ENCODE measurements at places on chromosomes 3 and 15.

DNA sequence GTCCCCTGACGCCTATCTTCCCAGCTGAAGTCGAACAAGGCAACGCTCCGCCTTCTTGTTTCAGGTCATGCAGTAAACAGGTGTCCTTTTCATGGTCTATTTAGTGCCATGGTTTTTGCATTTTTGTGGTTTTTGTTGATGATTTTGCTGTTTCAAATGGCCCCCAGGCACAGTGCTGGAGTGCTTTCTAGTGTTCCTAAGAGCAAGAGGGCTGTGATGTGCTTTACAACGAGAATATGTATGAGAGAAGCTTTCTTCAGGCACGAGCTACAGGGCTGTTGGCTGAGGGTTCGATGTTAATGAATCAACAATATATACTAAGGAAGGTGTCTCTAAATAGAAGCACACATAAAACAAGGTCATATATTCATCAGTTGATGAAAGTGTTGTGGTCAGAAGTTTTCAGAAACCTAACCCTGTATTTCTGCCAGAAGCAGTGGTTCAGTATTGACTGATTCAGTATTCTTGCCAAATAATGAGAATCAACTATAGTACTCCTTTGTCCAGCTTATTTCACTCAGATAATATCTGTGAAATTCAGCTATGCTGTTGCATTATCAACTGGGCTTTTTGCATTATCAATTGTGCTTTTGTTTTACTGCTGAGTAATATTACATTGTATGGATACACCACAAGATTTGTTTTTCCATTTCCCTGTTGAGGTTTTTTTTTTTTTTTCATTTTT is 18.5 kb downstream of the LIMD1 start:
- no peak for DNase-seq

DNA sequence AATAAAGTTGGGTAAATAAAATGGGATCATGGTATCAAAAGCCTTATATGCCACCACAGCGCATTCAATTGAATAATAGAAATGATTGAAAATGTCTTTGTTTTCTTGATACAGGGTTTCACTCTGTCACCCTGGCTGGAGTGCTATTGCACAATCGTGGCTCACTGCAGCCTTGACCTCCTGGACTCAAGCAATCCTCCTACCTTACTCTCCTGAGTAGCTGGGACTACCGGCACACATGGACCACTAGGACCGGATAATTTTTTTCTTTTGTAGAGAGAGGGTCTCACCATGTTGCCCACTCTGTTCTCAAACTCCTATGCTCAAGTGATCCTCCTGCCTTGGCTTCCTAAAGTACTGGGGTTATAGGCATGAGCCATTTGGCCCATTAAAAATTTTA is 33.8 kb upstream of the BBX start:
- DNase-seq, result no peak

GRCh38 chr3:152127058-152127457 is 141.7 kb upstream of the MBNL1 start:
- no peak for DNase-seq

DNA sequence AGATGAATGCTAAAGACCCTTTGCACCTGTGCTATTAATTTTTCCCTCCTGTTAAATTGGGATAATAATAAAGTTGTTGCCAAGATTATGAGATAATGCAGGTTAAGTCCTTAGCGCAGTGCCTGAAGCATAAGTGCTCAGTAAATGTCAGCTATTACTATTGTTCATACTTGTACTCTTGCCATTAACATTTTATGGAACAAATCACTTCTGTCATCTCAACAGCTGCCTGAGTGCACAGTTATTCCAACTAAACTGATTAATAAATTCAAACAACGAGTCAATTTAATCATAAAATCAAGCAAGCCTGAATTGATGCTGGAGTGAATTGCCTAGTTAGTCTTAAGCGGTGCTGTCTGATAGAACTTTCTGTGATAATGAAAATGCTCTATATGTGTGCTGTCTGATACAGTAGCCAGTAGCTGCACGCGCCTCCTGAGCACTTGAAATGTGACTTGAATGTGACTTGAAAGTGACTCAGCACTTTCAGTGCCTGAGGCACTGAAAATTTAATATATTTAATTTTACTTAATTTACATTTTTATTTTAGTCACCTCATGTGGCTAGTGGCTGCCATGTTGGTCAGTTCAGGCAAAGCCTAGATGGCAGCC is 198.7 kb upstream of the PFN2 start:
- DNase-seq, result no peak

GRCh38 chr3:72182206-72182605 is 397.3 kb upstream of the PROK2 start:
- no peak for DNase-seq

GRCh38 chr15:98715401-98715800 is 67.1 kb downstream of the IGF1R start:
- DNase-seq, result no peak

- DNase-seq, result no peak
Measured at GRCh38 chr3:117603097-117603496, 893.5 kb downstream of the TUSC7 start.

DNA sequence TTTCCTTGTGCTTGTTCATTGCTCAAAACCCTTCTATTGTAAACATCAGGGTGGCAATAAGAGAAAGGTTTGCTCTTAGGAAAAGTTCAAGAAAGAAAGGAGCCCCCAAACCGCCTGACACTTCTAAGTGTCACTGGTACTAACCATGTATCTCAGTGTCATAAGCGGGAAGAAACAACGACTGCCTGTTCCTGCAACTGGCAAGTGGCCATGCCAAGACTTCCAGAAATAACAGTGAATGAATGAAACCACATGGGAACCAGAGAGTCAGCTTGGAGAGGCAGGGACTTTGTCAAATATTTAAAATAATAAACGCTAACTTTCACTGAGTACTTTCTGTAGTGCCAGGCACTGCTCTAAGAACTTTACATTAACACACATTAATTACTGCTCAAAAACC is 1.1 kb downstream of the PLSCR2 start:
- DNase-seq, result no peak

DNA sequence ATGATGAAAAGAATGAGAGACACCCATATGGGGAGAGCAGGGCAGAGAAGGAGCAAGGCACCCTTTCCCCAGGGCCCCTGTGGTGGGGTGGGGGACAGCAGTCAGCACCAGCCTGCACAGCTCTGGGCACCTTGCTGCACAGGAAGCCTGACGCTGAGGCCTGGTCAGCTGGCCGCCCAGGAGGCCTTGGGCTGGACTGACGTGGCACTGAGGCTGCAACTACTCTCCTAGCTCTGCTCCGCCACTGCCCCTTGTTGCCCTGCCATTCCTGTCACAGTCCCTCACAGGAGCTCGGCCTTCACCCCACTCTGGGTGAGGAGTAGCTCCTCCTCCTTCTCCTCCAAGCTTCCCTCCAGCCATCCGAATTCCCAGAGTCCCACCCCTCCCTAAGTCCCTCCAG is 99.7 kb downstream of the CPN2 start:
- no peak for DNase-seq

- DNase-seq, result no peak
Measured at GRCh38 chr15:63070681-63071129, 28.2 kb downstream of the TPM1 start.

DNA sequence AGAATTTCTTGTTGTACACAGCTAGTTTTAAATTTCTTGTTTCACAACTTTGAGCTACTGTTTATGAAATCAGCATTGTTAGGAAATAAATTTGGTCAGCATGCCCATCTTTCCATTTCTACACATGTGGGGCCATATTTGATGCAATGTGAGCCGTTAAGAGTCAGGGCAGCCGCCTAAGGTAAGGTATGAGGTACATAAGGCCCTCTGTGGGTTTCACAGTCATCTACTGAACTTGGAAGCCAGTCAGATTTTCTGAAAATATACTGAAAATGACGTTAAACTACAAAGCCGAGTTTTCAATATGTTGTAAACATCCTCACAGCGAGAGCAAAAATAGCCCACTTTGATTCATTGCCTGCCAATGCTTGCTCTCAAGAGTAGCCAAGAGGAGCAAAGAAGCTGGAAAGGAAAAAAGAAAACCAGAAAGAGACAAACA is 94.7 kb upstream of the PDZRN3 start:
- no peak for DNase-seq

DNA sequence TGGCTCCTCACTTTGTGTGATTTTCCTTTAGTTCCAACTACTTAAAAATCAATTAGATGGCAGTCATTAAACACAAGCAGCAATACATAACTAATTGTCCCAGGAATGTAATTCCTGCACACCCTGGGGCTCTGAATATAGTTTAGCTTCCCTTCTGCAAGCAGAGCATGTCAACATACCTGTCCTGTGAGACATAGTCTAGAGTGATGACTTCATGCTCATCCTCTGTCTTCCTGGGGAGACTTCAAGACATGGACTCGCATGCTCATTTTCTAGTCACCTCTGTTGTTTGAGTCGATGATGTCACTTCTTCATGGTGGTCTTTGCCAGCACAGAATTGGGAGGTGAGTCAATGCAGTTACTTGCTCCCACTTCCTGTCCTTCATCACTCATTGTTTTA is 15.7 kb downstream of the C3orf52 start:
- no peak for DNase-seq

- DNase-seq, result no peak
Measured at GRCh38 chr3:183475016-183475763, 46.8 kb upstream of the MCF2L2 start.

DNA sequence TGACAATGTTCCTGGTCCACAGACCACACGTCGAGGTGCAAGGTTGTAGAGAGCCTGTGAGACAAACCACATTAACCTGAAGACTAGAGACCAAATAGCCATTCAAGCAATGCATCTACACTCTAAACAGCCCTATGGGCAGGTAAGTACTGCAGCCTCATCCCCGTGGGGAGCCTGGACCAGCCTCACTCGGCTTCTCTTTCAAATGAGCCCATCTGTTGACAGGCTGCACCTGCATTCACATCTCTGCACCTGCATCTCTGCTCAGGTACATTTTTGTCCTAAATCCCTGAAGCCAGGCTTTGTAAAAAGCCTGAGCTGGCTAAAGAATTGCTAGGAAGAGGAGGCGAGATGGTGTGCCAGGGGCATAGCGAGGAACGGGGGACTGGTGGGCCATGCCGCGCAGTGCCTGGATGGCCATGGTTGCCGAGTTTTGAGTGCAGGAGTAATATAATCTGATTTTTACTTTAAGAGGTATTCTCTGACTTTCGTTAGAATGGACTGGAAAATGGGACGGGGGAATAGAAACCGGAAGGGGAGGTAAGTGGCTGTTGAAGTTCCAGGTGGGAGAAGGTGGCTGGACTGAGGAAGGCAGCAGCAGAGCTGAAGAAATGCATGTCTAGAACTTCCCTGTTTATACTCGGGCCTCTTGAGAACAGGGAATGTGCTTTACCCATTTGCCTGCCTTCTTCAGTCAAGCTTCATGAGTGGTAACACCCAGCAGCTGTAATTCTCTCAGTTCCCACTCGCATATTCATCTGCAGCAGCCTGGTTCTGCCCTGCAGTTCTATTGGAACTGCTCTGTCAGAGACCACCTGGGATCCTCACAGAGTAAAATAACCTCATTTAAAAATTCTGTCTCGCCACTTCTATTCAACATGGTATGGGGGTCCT is 226.4 kb downstream of the OPA1 start:
- DNase-seq, result no peak

- DNase-seq, result no peak
Measured at GRCh38 chr3:189363590-189364255, 192.0 kb downstream of the TPRG1 start.

GRCh38 chr3:162141272-162141791 is 644.7 kb downstream of the OTOL1 start:
- no peak for DNase-seq

DNA sequence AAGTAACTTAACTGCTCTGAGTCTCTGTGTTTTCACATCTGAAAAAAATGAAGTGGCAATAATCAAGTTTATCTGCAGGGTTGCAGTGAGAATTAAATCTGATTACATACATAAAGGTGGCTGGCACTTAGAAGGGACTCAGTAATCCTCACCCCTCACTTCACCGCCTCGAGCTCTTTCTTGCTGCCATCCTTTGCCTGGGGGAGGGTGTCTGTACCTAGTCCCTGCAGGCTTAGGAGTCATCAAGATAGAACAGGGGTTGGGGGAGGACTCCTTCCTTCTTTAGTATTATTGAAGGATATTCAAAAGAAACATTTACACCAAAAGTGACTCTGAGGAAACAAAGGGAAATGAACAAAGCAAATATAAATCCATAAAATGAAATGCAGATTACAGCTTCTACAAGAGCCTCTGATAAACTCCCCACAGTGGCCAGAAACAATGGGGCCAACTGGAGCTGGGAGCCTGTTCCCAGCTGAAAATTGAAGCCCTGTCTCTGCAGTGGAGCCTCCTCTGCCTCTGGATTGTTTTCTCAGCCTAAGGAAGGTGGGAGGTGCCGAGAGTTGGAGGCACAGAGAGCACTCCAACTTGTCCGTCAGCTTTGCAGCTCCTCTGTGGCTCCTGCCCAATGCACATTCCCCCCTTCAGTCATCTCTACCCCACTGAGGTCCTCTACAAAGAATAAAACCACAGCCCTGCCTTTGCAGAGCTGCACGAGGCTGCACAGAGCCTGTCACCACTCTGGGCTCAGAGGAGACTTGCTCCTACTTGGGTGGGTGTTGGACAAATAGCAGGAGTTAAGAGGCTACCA is 41.8 kb downstream of the CRYGS start:
- no peak for DNase-seq

DNA sequence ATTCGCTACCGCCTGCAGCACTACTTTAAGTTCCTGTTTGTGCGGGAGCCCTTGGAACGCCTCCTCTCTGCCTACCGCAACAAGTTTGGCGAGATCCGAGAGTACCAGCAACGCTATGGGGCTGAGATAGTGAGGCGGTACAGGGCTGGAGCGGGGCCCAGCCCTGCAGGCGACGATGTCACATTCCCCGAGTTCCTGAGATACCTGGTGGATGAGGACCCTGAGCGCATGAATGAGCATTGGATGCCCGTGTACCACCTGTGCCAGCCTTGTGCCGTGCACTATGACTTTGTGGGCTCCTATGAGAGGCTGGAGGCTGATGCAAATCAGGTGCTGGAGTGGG is 995 bp downstream of the CHST14 start:
- DNase-seq, result peak; percentile 14

- DNase-seq, result no peak
Measured at GRCh38 chr3:8554696-8555095, 53.1 kb downstream of the LMCD1 start.

- DNase-seq, result no peak
Measured at GRCh38 chr15:78450285-78450858, 12.4 kb downstream of the IREB2 start.

DNA sequence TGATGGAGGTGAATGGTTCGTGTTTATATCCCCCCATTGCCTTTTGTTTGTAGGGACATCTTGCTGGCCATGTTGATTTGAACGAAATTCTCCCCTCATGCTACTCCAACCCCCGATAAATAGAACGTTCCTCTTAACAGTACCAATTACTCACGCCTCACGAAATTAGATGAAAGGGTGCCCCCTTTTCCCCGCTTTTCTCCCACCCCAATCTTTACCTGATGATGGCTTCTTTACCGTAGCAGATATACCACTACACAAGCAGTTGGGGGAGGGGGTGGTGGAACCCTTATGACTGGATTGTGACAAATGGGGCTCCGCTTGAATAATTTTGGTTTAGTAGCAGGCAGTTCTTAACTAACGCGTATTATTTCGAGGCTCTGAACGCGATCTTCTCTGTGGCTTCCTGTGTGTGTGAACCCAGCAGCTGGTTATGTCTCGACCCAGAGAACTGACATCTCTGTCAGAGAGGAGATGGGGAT is 1.1 kb downstream of the PIAS1 start:
- peak; percentile 57 for DNase-seq

- no peak for DNase-seq
Measured at GRCh38 chr3:87491843-87492242, 215.5 kb upstream of the POU1F1 start.

All from central memory CD4-positive, alpha-beta T cell (primary cell).